ENCODE measurements at places on chromosomes 5 and 9. TPM values are rescaled to one million over a fixed set of nuclear protein-coding genes. Genes with fewer than 3 reads are reported as not detected.

DNA sequence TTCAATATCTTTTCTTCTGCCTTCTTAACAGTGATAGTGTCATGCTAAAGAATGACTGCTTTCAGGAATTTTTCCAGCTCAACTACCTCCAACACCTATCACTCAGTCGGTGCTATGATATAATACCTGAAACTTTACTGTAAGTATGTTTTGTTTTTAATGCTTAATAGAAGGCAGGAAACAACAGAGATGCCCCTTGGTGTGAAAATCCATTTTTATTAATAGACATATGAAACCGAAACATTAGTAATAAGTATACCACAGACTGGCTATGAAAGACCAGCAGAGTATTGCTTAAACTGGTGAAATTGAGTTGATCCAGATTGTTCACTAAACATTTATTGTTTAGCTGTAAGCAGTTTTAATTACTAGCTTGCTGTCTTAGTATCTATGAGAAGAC, 25.2 kb downstream of the SKP2 start:
- H3K4me1 ChIP-seq: no peaks in the 10 kb centered on the region
- H3K27ac ChIP-seq: no peak overlapping the region
- H3K27me3 ChIP-seq: no peaks in the 10 kb centered on the region
- DNase-seq: no peak

DNA sequence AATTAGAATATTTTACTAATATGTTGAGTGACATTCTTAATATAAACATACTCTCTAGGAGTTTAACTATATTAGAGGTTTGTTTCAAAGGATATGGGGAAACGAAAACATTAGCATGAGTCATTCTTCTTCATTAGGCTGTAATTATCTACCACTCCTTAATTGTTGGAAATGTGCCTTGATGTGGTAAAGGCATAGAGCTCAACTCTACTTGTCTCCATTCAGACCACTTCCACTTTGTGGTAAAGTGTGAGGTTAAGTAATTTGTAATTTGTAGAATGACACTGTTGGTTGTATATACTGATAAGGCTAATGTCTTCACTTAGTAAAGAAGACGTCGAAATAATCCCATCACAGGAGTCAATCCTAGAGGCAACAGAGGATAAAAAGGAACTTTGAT, 58.1 kb downstream of the HAPLN1 start:
- no peak for DNase-seq
- H3K36me3 ChIP-seq: no peaks in the 10 kb centered on the region
- H3K4me3 ChIP-seq: no peak overlapping the region
- H3K27ac ChIP-seq: no peak overlapping the region

The ALDH1A1 gene
- total RNA-seq: 3.7 TPM

DNA sequence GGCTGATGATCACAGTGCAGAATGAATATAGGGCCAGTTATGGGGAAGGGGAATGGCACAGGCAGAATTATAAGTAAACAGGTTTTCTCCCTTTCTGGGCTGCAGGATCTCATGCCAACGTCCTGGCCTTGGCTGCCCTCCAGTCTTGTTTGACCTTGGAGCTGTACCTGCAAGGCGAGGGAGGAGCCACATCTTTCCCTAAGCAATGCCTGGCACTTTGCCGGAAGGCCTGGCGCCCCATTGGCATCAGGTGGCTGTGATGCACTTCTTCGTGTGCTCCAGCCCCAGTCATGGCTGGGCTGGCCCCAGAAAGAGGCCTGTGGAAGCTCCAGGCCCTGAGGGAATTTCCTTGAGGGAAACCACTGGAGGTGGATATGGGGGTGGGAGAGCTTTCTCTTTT, 16.7 kb upstream of the IQGAP2 start:
- H3K36me3 ChIP-seq: no peaks in the 10 kb centered on the region
- no peak overlapping the region for H3K27ac ChIP-seq
- DNase-seq: peak; percentile 57
- H3K4me1 ChIP-seq: peaks cover 51% of the 10 kb centered on the region
- H3K27me3 ChIP-seq: no peaks in the 10 kb centered on the region

The LMX1B gene
- not detected for total RNA-seq

GRCh38 chr5:62742207-62742606, 163.6 kb downstream of the LRRC70 start:
- H3K4me3 ChIP-seq: no peak overlapping the region
- H3K27me3 ChIP-seq: no peaks in the 10 kb centered on the region
- no peaks in the 10 kb centered on the region for H3K36me3 ChIP-seq
- no peaks in the 10 kb centered on the region for H3K4me1 ChIP-seq

The SPINK7 gene
- not detected for total RNA-seq

The GPRIN1 gene
- total RNA-seq: 7.2 TPM

DNA sequence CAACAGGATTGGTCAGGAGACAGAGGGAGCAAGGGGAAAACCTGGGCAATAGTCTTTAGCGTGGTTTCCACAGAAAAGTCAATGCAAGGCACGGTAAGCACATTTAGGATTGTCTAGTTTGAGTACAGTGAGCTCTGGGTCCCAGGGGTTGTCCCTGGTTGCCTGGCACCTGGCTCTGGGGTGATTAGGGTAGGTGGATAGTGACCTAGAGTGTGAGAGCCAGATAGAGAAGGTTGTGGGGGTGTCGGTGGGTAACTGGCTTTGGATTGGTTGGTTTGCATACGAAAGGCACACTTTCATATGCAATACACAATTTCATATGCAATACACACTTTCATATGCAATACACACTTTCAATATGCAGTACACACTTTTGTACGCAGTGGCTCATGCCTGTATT, 20.1 kb upstream of the GOLM1 start:
- H3K27me3 ChIP-seq: no peaks in the 10 kb centered on the region
- no peak for DNase-seq
- H3K4me3 ChIP-seq: no peak overlapping the region

DNA sequence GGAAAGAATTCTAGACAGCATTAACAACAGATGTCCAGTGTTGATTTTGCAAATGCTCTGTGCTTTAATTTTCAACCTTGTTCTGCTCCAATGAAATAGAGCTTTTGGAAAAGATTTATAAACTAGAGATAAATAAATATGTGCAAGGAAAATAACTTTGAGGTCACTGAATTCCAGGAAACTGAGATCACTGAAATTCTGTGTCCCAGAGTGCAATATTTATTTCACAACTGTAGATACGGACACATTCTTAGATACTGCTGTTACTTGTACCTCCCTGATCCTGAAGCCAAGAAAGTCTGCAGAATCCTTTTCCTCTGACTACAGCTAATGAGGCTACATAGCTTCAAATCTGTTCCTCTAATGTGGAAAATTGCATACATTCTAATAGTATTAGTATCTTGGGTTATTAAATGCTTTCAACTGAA, 222.9 kb downstream of the DOCK8 start:
- H3K4me3 ChIP-seq: no peak overlapping the region
- peaks cover 17% of the 10 kb centered on the region for H3K4me1 ChIP-seq
- no peaks in the 10 kb centered on the region for H3K27me3 ChIP-seq
- no peak for DNase-seq

GRCh38 chr9:7443541-7443940, 356.0 kb downstream of the DMAC1 start:
- H3K27me3 ChIP-seq: no peaks in the 10 kb centered on the region
- no peaks in the 10 kb centered on the region for H3K36me3 ChIP-seq
- H3K4me3 ChIP-seq: no peak overlapping the region
- no peak for DNase-seq

DNA sequence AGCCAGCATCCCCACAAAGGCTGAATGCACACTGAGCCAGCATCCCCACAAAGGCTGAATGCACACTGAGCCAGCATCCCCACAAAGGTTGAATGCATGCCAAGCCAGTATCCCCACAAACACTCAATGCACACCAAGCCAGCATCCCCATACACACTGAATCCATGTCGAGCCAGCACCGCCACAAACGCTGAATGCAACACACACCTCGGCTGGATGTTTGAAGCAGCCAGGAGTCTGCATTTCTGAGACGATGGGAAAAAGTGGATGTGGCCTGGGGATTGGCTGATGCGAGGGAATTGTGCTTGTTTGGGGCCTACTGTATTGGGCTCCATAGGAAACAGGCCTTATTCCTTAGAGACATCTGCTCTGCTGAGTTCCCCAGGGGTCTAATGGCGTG, 30.9 kb upstream of the CEP72 start:
- no peak overlapping the region for H3K4me3 ChIP-seq
- H3K27me3 ChIP-seq: peaks cover 85% of the 10 kb centered on the region
- no peaks in the 10 kb centered on the region for H3K4me1 ChIP-seq
- no peak for DNase-seq
- H3K36me3 ChIP-seq: no peaks in the 10 kb centered on the region
